ENCODE measurements at places on chromosomes 16 and 17.

DNA sequence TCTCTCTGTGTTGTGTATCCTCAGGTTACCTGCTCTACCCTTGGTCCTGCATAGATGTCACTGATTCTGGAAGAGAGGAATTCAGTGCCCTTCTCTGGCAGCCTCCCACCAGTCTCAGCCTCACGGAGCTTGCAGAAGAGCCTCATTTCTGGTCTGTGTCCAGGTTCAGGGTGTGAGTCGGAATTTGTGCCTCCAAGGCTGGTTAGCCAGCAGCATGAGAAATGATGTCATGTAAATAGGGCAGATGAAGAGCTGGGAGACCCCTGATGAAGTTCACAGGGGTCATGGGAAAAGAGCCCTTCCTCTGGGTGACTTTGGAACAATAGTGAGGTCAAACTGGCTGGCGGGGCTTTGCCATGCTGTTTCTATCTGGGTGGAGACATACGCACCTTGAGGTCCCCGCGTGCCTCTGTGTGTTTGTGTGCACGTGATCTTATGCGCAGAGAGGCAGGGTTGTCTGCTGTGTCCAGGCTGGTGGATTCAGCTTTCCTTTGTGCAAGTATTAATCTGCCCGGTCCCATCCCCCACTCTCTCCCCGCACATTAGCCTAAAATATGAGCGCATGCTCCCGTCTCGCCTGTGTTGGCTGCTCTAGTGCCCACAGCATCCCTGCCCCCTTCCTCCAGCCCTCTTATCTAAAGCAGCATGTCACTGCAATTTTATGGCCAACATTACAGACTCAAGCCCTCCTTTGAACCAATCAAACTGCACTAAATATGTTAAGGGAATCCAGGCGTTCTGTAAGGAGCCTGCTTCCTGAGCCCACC, 256.3 kb upstream of the ZFHX3 start:
- DNase-seq, result peak; percentile 11

DNA sequence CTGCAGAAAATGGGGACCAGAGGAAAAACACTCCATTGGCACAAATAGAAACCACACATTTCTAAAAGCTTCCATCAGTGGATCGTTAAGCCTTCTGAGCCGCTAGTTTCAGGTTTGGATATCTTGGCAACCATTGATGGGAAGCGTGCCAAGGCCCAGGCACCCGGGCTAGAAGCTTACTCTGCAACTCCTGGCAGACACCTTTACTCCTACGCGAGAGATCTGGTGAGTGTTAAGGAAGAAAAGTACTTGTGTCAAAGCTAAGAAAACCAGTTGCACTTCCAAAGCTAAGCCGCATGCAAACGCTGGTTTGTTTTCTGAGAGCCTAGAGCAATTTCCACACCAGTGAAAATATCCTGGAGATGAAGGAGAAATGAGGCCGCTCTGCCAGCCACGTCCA, 472.4 kb downstream of the PMP22 start:
- DNase-seq, result no peak

GRCh38 chr17:8700546-8700945, 44.1 kb downstream of the CCDC42 start:
- no peak for DNase-seq

DNA sequence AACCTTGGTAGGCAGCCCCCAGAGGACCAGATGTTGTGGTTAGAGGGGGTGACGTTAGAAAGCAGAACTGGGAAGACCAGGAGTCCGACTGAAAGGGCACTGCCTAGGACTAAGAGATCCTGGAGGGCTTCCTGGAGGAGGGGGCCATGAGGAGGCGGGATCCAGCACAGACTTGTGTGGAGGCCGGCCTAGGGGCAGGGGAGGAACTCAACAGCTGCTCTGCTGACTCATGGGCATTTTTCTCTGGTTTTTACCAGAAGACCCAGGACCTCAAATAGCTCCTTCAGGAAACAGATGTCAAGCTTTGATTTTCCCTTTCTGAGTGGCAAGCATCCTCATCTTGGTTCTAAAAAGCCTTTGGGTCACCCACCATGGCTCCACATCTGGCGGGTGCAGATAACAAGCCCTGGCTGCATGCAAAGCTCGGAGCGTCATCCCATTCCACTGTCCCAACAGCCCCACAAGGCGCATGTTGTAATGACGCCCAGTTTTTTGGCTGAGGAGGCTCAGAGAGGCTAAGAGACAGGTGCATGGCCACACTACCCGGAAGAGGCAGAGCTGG, 29.0 kb downstream of the IL21R start:
- no peak for DNase-seq
